SIG-M5 (cell line): ENCODE measurements at places on chromosomes 1 and 21.

DNA sequence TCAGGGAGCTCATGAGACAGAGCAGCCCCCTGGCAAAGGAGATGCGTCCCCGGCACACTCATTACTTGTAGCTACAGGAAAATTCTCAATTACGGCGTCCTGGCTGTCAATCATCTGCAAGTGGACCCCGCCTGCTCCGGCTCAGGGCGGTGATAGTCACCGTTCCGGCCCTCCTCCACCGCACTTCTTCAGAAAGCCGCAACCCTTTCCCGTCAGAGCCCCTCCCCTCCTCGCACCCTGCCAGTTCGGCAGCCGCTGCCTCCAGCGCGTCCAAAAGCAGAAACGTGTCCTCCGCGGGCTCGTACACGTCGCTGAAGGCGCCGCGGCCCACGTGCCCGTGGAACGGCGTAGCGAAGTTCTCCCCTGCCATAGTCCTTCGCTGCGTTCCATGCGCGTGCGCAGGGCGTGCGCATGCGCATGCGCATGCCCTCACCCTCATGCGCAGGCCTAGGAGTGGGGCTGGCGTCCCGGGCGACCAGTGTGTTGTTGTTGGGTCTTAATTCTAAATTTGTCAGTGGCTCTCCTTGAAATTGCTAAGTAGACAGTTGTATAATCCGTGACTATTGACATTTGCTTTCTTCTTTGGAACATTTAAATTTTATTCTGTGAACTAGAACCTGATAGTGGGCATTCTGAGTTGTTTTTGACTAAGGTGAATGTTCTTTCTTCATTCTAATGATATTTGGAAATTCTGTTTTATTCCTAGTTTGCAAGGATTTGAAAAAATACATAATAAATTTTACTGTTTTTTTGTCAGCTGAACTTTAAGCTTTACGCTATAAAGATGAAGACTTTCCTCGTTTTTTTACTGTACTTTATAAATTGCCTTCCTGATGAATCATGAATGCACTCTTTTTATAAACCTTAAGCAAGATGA, 107.5 kb downstream of the LTN1 start:
- DNase-seq = peak; percentile 82

DNA sequence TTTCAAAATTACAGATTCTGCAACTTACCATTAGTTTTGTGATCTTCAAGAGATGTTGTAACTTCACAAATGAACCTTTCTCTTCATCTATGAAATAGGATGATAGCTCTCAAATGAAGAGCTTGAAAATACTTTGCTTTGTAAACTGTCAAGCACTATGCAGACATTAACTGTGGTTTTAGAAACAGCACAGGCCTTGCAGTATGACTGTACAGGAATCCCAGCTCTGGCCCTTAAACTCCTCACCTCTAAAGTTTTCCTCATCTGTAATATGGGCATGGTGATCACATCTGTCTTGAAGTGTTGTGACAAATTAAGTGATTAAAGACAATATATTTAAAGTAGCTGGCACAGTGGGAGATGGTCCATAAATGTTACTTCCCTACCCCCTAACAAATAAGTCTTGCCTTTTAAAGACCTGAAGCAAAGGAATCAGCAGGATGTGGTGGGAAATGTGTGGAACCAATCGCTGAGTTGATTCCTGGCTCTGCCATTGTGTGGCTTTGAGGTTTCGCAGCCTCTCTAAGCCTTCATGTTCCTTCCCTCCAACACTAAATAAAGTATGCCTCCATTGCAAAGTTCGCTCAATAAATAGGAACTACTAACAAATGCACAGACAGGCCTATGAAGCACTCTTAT, 5.5 kb upstream of the PTP4A2 start:
- no peak for DNase-seq

- no peak for DNase-seq
Measured at GRCh38 chr21:33199100-33199464, 30.7 kb upstream of the IFNAR2 start.

GRCh38 chr1:220226752-220227151, 45.5 kb downstream of the RAB3GAP2 start:
- no peak for DNase-seq

GRCh38 chr1:3459940-3460671, 5.6 kb downstream of the ARHGEF16 start:
- DNase-seq = no peak

GRCh38 chr1:117147856-117148588, 26.5 kb upstream of the TRIM45 start:
- DNase-seq = no peak

- no peak for DNase-seq
Measured at GRCh38 chr1:206658264-206658980, 23.1 kb downstream of the DYRK3 start.

DNA sequence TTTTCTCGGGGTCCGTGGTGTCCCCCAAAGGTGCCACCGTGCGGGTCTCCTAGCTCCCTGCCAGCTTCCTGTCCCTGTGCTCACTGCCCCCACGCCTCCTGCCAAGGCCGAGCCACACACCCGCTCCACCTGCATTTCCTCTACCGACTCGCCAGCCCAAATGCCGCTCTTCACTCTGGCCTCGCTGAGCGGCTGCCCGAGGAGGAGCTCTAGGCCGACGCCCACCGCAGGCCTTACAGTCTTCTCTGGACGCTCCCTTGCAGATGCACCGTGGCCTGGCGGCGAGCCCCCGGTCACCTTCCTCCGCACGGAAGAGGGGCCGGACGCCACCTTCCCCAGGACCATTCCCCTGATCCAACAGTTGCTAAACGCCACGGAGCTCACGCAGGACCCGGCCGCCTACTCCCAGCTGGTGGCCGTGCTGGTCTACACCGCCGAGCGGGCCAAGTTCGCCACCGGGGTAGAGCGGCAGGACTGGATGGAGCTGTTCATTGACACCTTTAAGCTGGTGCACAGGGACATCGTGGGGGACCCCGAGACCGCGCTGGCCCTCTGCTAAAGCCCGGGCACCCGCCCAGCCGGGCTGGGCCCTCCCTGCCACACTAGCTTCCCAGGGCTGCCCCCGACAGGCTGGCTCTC, 26.3 kb downstream of the FTCD start:
- no peak for DNase-seq

GRCh38 chr1:11898086-11898785, 28.0 kb downstream of the KIAA2013 start:
- no peak for DNase-seq

DNA sequence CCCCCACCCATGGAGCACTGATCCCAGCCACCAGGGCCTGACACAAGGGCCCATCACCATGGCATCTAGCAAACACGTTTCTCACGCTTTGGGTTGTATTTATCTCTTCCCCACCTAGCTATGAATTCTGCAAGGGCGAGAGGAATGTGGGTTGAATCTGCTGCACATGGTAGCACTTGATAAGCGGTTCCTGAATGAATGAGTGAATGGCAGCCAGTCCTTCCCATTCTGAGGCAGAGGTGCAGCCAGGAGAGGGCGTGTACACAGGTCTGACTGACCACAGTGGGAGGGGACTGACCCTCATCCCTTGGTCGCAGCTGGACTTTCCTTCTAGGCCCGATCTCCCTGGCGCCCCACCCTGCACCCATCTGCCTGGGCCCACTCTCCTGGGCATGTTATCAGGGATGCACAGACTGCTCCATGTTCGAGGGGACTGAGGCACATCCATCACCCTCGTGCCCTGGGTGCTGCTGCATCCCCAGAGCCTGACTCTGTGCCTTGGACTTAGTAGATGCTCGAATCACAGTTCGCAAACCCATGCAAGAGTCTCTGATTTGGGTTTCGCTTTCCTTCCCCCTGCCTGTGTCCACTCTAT, 1.0 kb downstream of the RD3 start:
- DNase-seq = no peak

DNA sequence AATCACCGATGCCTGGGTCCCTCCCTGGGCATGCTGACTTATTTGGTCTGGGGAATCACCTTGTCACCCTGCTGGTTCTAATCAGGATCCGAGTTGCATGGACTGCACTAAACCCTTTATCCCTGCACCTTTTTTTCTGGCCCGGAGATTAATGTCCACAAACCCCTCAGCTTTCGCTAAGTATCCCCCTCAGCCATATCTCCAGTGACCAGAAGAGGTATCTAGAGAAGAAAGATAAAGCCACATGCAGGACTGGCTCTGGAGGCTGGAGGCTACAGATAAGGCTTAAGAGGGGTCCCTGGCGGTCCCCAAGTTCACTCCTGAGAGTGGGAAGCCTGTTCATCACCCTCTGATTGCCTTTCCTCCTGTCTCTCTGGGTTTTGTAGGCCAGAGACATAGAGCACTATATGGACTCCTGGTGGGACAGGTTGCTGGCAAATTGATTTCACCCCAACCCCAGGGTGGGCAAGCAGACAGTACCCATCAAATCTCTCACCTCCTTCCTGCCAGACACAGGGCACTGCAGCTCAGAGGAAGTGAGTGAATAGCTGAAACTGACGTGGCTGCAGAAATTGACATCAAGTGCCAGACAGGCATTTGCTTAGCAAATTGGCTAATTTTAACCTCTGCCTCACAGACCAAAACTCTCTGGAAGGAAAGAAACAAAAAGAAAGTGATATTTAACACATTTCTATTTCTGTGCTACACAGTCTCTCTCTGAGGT, 38.8 kb downstream of the HMGB4 start:
- DNase-seq = no peak

DNA sequence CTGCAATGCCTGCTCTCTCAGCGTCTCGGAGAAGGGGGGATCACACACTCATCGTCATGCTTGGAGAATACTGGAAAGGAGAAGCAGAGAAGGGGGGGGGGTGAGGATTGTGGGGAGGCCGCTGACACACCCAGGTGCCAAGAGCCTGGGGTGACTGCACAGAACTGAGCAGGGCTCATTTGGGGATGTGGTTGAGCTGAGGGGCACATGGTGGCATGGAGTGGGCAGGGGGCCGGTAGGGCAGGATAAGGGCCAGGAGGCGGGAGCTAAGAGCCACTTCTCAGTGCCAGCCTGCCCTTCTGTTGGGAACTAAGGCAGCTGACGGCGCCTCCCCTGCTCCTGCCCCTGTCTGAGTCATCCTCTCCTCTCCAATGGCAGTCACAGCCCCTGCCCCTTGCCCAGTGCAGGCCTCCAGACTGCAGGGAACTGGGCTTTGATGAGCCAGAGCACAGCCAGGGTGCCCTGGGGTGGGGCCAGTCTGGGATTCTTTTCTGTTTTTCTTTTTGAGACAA, 27.2 kb downstream of the MRPL37 start:
- DNase-seq = no peak

- DNase-seq = no peak
Measured at GRCh38 chr1:222012816-222013215, 270.9 kb upstream of the DUSP10 start.

- no peak for DNase-seq
Measured at GRCh38 chr1:40628903-40629292, 36.6 kb downstream of the RIMS3 start.

DNA sequence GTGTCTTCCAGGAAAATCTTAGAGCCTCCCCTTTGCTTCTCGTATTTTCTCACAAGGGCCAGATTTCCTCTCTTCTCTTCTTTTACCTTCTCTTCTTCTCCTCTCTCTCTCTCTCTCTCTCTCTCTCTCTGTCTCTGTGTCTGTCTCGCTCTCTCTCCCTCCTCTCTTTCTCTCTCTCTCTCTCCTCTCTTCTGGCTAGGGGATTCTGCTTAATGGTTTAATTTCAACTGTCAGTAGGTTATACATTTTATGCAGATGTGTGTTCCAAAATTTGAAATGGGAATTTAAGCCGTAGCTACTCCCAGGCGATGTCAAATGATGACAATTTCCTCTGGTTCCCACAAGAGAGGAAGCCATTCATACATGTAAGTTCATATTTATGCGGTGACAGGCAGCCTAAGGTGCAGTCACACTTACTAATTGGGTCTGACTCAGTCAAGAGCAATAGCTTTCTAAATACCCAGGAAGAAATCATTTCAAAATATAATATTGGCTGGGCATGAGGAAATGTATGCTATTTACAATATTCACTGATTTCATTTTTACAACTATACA, 1.4 kb downstream of the DSCAM start:
- no peak for DNase-seq

- DNase-seq = no peak
Measured at GRCh38 chr1:224435999-224436398, 1.4 kb upstream of the WDR26 start.

DNA sequence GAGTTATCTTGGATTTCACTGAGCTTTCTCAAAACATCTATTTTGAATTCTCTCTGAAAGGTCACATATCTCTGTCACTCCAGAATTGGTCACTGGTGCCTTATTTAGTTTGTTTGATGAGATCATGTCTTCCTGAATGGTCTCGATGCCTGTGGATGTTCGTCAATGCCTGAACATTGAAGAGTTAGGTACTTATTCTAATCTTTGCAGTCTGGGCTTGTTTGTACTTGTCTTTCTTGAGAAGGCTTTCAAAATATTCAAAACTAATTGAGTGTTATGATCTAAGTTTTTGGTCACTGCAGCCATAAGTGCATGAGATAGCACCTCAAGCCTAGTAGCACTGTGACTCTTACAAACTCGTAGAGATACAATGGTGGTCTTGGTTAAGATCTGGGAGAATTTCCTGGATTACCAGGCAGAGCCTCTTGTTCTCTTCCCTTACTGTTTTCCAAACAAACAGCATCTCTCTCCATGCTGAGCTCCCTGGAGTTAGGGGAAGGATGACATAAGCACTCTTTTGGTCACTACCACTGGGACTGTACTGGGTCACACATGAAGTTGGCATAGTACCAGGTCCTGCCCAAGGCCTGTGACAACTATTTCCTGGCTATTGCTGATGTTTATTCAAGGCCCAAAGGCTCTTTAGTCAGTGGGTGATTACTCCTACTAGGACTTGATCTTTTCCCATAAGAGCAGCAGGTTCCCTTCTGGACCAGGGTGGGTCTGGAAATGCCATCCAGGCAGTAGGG, 25.6 kb downstream of the SLC22A15 start:
- DNase-seq = no peak

DNA sequence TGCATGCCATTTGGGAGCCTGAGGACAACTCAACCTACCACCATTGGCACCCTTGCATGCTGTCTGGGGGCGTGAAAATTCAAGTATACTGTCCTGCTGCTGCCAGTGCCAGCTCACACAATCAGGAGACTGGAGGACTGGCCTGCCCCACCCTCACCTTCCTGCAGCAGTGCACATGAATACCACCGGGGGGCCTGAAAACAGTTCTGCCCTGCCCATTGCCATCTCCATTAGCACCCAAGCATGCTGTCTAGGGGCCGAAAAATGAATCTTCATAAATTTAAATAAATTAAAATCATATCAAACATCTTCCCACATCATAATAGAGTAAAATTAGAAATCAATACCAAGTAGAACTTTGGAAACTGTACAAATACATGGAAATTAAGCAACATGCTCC, 322.1 kb upstream of the TMPRSS15 start:
- DNase-seq = no peak

DNA sequence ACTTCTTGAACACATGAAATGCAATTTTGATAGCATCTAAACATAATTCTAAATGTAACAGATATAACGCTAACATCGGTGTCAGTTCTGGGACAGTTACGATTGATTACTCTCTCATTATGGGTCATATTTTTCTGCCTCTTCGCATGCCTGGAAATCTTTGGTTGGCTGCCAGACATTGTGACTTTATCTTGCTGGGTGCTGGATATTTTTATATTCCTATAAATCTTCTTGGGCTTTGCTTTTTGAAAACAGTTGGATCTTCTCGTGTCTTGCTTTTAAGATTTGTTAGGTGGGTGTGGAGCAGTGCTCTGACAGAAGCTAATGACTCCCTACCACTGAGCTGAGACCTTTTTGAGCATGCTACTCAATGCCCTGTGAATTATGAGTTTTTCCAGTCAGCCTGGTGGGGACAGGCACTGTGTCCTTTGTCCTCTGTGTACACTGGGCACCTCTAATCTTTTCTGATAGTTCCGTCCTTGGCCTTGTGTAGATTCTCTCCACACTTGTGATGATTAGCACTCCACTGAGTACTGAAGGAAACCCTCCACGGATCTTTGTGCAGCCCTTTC, 28.0 kb upstream of the EDARADD start:
- no peak for DNase-seq

GRCh38 chr1:167209044-167209443, 11.6 kb upstream of the POU2F1 start:
- no peak for DNase-seq

GRCh38 chr1:11977625-11978024, 2.6 kb upstream of the MFN2 start:
- no peak for DNase-seq
